ENCODE measurements at places on chromosomes 16 and 17.

DNA sequence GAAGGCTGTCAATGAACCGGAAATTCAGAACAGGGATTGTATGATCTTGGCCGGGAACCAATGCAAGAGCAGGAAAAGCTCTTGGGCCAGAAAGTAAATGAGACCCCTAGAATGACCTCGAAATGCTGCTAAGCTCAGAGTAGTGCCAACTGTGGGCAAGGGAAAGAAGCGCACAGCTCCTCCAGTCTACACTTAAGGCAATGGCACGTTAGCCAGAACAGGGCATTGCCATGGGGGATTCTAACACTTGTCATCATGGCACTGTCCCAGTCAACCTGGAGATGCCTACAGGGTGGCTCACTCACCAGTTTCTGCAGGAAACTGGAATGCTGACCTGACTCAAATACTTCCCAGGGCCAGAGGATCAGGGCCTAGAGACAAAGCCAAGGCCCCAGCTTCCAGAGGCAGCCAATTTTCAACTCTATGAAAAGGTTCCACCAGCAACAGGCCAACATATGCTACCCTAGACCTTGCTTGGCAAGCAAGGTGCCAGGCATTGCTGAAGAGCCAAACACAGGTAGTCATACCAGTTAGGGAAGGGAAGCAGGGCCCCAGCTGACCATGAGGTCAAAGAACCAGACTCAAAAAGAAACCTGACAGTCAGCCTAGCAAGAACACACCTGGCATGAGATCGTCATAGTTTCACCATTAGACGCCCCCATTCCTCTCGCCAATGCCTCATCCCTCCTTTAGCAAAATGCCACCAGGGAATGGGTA, 34.9 kb downstream of the ARHGAP17 start:
- no peak for DNase-seq

DNA sequence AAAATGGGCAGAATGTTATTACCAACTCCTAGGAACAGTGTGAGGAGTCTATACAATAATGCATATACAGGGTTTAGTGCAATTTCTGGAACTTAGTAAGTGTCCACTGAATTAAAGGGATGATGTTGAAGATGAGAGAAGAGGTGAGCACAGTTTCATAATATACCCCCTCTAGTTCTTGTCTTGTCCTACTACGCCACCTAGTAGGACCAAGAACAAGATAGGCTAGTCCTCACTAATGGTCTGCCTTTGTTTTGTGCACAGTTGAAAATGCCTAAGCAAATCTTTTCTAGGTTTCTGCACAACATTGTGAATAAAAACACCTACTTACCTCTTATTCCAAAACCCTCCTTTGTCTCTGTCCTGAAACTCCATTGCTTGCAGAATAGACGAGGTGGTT, 670.2 kb downstream of the CDH8 start:
- no peak for DNase-seq

GRCh38 chr17:80879723-80880647, 111.7 kb upstream of the CHMP6 start:
- DNase-seq: no peak

DNA sequence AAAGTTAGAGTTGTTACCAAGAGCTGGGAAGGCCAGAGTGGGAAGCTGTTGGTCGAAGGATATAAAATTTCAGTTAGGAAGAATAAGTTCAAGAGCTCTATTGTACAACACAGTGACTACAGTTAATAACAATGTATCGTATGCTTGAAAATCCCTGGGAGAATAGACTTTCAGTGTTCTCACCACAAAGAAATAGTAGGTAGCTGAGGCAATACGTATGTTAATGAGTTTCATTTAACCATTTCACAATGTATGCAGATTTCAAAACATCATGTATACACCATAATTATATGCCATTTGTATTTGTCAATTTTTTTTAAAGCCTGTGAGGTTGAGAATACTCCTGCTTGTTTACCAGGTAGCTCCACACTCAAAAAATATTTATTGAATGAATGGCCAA, 41.5 kb upstream of the MYOCD start:
- no peak for DNase-seq

DNA sequence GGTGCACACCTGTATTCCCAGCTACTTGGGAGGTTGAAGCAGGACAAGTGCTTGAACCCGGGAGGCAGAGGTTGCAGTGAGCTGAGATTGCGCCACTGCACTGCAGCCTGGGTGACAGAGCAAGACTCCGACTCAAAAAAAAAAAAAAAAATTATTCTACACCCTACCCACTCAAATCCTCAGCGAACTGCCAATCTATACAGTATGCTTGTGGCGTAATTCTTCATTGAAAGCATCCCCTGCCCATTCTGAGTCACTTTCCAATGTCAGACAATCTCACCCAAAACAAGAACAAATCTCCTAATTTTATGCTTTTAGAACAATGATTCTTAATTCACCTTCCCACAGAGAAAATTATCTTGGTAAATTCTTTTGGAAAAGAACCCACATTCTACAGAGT, 12.0 kb downstream of the AMFR start:
- DNase-seq: no peak

DNA sequence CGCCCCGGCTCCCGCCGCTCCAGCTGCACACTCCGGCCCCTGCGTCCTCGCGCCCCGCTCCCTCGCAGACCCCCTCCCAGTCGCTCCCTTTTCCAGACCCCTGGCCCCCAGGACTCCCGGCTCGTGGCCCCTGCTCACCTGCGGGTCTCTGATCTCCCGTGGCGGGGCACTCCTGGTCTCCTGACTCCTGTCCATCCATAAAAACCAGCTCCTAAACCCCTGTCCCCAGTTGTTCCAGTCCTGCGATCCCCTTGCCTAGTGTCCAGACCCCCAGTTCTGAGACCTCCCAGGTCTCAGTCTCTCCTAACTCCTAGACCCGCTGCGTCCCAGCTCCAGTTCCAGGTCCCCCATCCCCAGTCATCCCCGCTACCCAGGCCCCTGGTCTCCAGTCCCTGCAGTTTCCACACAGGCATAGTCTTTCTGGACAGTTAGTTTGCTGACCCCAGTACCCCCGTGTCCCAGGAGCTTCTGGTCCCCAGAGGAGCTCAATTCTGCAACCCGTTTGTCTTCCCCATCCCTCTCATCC, 379 bp downstream of the SNX29 start:
- DNase-seq: no peak

DNA sequence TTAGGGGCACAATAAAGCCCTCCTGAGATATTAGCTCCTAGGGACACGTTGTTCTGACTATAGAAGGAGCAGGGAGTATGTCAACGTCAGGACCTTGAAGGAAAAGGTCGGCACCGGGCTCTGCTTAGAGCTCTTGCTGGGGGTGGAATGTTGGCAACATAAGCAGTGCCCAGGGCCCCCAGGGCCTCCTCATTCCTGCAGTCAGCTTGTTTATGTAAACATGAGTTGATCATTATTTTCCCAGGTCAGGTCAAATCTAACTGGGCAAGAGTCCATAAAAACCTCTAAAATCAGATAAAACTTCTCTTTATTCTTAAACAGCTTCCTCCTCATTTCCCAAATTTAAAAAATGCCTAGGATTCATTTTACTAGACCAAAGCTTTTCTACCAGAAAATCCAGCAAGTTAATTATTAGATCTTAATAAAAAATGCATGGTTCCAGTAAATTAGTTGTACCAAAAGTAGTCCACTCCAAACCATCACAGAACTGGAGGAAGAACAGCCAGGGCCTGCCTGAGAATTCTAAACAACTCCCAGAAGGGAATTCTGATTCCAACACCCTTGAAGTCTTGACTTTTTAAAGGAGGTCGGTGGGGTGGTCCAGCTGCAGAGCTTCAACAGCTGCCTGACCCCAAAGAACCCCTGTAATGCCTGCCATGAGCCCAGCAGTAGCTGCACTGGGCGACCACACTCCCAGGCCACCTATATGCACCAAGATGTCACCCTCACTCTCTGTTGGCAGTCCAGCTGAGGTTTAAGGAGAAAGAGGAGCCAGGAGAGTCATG, 54.3 kb downstream of the AMFR start:
- no peak for DNase-seq

- DNase-seq: no peak
Measured at GRCh38 chr17:45435481-45435880, 2.8 kb upstream of the ARHGAP27 start.

DNA sequence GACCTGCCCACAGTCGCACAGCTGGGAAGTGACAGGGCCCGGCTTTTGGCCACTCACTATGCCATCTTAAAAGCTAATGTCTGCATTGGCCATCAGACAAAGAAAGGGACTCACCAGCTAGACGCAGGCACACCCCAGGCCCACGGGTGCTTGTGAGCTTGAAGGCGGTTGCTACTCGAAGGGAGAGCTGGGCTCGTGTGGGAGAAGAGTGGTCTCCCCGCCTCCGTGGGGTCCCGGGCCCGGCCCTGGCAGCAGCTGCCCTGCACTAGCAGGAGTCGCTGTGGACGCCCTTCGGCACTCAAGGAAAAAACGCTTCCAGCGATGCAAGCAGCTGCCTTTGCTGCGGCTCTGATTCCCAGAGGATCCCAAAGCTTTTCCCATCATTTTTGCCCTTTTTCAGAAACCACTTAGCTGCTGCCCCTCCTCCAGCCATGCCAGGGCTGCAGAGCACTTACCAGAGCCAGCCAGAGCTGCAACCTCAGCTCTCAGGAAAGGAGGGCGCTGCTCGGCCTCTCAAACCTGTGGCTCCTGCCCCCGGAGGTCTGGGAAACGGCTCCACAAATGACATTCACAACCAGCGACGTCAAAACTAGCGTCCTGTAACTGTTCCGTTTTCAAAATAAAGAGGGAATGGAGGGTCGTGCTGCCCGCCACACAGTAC, 12.3 kb downstream of the TRPV1 start:
- DNase-seq: no peak

- no peak for DNase-seq
Measured at GRCh38 chr16:22337045-22337444, 37.4 kb downstream of the CDR2 start.

DNA sequence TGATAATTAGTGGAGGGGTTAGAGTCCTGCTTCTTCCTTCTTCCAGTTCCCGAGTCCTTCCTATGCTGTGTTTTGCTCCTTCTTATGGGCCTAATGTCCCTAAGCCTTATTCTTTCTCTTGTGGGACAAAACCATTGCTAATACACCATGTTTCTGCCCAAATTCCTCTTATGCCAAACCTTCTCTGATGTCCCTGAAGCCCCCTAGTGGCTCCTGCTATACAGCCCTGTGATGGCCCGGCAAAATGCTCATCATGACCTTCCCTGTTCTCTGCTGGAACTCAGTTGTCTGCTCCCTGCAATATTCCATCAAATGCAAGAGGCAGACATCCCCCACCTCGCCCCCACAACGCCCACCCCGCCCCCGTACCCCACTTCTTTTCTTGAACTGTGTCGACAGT, 171.6 kb downstream of the CDH11 start:
- DNase-seq: no peak

- DNase-seq: no peak
Measured at GRCh38 chr16:12551946-12552345, 251.7 kb downstream of the CPPED1 start.

DNA sequence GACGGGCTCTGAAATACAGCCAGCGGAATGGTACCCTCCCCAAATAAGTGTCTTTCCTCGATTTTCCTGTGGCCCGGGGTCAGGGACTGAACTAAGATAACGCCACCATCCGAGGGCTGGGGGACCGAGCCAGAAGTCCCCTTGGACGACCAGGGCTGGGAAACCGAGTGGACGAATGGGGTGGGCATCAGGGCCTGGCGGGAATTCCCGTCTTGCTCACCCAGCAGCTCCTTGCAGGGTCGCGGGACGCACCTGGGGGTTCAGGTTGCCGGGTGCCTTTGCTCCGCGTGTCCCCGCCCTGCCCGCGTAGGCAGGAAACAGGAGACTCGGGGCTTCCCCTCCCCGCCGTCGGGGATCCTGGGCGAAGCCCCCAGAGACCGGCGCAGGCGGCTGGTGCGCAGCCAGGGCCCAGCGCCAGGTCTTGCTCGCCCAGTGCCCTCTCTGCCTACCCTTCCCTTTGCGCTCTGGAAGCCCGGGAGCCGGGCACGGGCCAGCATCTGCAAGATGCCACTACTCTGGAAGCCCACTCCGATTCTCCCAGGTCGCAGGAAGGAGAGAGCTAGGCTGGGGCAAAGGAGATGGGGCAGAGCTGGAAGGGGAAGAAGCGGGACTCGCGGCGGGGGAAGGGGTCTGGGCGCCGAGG, 665 bp upstream of the GRIN2C start:
- no peak for DNase-seq

GRCh38 chr16:3248596-3248995, 7.8 kb downstream of the MEFV start:
- DNase-seq: no peak

- no peak for DNase-seq
Measured at GRCh38 chr16:1460602-1461138, 14.2 kb downstream of the CLCN7 start.

DNA sequence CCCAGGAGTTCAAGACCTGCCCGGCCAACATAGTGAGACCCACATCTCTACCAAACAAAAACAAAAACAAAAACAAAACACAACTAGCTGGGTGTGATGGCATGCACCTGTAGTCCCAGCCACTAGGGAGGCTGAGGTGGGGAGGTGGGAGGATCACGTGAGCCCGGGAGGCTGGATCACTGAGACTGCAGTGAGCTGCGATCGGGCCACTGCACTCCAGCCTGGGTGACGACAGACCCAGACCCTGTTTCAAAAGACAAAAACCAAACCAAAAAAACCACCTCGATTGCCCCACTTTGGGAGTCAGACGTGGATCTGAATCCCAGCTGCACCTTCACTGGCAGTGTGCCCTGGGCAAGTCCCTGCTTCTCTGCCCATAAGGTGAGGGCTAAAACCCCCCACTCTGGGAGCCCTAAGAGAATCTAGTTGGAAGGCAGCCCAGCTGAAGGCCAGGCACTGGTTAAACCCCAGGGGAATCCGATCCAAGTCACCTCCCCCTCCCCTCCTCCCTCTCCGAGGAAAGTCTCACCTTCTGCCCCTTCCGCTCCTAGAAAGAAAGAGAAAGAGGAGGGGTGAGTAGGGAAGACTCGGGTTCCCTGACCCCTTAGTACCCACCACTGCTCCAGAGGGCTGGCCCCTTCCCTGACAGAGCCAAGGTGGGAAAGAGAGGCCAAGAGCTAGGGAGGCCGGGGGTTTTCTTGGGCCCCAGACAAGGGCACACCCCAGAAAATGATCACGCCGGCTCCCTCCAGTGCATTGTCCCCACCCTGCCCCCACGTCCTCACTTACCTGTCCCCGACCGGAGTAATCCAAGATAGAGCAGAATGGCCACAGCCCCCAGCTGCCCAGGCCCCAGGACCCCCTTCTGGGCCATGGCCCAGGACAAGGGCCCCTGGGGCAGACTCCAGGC, 647 bp downstream of the PRSS8 start:
- DNase-seq: peak; percentile 56

- DNase-seq: no peak
Measured at GRCh38 chr17:32497431-32498205, 10.8 kb downstream of the CDK5R1 start.

GRCh38 chr16:25478476-25478875, 213.3 kb upstream of the HS3ST4 start:
- DNase-seq: no peak

DNA sequence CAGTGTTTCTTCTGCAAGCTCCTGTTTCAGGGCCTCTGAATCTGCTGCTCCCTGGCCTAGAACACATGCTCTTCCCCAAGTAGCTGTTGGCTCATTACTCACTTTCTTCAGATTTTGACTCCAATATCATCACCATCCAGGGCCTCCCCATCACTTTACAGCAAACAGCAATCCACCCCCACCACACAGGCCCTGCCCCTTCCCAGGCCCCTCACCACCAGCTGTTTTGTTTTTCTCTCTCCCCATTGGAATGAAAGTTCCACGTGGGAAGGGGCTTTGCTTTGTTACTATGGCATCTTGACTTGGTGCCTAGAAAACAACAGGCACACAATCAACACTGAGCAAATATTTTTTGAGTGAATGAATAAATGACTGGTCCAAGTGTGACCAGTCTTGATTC, 4.0 kb downstream of the TMEM170A start:
- no peak for DNase-seq

- no peak for DNase-seq
Measured at GRCh38 chr16:25177831-25178688, 38.7 kb upstream of the AQP8 start.
